BE2C (cell line): ENCODE measurements at places on chromosomes 13 and 19.

DNA sequence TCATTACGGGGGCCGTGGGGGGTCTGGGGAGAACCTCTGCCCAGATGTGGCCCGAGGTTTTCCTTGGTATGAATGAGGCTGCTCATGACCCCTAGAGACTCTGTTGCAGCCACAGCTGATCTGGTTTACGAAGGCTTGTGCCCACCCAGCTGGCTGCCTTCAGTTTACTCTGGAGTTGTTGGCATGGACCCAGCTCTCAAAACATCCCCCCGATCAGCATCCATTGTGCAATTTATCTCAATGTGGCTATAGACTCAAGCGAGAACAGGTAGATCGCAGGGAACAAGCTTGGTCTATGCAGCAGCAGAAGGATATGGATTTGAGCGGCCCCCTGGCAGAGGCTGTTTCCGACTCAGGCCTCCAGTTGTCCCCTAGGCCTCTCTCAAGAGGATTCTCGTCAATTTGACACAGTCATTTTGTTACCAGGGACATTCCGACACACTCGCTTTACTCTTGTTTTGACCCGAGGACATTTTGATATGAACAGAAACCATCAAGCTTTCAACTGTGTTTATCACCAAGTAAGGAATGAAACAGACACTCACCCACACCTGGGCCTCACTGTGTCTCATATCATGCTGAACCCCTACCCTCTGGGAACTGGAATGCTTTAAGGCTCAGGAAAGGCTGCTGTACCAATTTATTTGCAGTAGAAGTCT, 161.5 kb downstream of the KATNAL1 start:
- no peak for DNase-seq

DNA sequence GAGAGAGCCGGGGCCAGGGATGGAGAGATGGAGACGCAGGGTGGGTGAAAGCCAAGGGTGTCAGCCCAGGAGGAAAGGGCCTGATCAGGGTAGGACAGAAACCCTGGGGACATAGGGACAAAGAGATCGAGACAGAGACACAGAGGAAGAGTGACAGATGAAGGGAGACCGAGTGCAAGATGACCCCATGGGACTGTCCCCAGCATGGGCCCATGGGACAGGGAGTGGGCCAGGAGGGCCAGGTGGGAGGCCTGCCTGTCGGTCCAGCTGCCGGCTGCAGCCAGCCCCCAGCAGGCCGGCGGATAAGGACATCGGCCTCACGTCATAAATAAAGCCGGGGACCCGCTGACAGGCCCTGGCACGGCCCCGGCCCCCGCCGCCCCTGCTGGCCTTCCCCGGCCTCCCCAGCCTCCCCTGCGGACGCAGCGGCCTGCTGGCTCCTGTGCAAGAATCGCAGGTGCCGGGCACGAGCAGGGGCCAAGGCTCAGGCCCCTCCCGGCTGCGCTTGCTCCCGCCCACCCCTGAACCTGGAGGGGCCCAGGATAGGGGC, 6.3 kb downstream of the REX1BD start:
- peak; percentile 42 for DNase-seq

- no peak for DNase-seq
Measured at GRCh38 chr19:41866284-41866683, 6.2 kb downstream of the RPS19 start.

- DNase-seq = no peak
Measured at GRCh38 chr19:49356382-49356781, 5.8 kb downstream of the TEAD2 start.

- no peak for DNase-seq
Measured at GRCh38 chr13:31919971-31920726, 111.4 kb upstream of the FRY start.

GRCh38 chr13:81140675-81141074, 799.7 kb upstream of the SPRY2 start:
- no peak for DNase-seq

DNA sequence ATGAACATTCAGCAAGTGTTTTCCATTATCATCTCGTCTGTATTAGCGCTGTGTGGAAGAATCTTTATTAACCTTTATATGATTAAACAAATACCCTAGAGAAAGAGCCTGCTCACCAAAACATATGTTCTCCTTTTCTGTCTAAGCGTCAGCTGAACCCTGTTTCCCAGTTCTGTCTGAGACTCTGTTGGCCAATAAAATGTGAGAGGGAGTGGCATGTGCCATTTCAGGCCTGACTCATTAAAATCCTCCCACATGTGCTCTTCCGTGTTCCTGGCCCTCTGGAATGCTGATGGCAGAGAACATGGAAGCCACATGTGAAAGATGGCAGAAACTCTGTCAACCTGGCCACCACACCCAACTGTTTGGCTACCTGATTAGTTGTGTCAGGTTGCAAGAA, 181.9 kb upstream of the EDNRB start:
- no peak for DNase-seq

DNA sequence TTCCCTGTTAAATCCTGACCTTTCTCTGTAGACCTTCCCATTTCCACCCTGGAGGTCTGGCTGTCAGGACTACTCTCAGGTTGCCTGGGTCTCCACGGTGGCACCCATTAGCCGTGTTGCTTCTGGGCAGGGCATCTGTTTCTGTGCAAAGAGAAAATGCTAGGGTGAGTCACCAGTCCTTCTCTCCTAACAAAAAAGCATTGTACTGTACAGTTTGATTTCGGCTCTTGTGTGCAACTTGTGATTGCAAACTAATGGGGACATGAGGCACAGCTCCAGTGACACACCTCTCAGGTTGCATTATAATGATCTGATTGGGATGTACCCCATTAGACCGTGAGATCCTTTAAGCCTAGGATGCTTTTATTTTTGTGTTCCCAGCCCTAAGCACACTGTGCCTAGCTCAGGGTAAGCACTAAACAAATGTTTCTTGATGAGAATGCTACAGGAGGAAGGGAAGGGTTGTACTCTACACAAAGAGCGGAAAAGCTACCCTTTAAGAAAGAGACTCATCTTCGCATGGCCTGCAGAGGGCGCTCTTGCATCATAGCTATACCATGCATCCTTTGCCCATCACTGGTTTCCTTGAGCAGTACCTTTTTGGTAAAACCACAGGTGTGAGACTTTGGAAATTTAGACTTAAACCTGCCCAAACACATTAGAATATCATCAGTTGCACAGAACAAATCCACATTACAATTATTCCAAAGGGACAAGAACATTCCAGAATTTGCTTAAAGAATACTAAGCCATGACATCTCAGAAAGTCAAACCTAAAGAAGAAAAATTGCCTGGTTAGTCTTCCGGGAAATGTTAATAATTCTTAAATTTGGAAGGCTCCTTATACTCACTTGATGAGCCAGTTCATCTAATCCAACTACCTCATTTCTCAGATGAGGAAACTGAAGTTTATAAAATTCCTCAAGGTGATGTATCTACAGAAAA, 20.3 kb upstream of the TRIM13 start:
- DNase-seq = peak; percentile 69

GRCh38 chr13:50453188-50453587, 390.3 kb downstream of the DLEU7 start:
- DNase-seq = no peak

DNA sequence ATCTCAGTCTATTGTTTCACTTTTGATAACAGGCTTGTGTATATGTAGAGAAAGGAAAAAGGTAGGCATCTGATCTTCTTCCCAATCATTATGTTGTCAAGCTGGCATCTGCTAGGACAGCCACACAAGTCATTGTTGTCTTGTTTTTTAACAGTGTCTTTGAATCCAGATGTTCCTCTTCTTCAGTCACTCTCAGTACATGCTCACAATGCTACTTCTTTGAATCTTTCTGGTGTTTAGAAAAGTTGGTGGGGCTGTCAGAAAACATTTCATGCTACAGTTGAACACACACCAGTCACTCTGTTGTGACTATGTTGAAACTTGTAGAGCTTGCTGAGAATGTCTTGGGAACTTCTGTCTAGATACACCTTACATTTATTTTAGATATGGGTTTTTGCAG, 1231.4 kb upstream of the MIR17HG start:
- no peak for DNase-seq

- no peak for DNase-seq
Measured at GRCh38 chr13:67855741-67856238, 625.7 kb upstream of the PCDH9 start.

GRCh38 chr13:111336666-111337065, 16.2 kb downstream of the TEX29 start:
- DNase-seq = no peak

DNA sequence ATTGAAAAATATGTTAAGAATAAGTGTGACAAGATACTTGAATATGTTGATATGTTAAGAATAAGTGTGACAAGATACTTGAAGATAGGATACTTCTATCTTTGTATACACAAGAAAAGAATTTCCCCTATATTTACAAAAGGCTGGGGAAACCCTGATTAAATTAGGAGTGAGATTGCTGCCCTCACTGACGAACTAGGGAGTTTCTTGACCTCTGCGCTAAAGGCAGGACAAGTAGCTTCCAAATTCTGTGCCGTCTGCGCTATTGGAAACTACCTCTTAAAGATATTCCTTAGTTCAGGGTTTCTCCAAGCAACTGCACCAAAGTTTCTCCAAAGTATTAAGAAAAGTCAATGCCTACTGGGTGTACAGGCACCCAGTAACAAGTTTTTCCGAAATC, 730 bp downstream of the ZNF260 start:
- DNase-seq = no peak

GRCh38 chr19:38840583-38840968, 9.0 kb upstream of the ECH1 start:
- peak; percentile 50 for DNase-seq

GRCh38 chr13:29384466-29384865, 211.0 kb downstream of the SLC7A1 start:
- DNase-seq = peak; percentile 93

GRCh38 chr13:41220401-41220800, 26.0 kb upstream of the KBTBD7 start:
- DNase-seq = no peak

DNA sequence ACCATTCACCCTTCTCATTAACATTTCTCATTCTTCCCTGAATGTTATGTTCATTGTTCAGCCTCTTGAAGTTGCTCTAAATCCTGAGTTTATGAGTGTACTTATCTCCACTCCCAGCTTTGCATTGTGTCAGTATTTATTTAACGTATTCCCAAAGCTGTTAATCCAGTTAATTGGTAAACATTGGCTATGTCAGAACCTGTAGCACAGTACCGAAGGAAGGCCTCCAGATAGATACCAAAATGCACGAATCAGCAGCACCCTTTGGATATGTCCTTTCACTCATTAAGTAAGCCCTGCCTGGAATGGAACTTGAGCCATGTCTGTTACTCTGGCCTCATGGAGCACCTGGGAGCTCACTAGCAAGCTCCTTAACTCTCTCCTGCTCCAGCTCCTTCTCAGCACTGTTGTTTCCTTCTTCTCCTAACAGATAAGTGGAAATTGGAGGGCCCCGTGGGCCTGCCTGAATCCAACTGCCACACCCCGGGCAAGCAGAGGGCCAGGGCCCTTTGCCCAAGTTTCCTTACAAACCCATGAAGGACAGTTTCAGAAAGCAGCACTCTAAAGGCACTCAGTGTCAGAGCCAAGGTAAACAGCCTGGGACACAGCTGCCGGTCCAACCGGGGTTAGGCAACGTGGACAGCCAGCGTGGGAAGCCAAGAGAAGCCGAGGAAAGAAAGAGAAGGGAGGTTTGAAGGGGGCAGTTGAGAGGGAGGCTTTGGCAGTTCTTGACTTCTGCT, 155.0 kb upstream of the SERP2 start:
- DNase-seq = no peak
